CD14-positive monocyte (primary cell): ENCODE measurements at places on chromosomes 5 and 9.

GRCh38 chr5:91365498-91365897 is 17.6 kb downstream of the ARRDC3 start:
- H3K27me3 ChIP-seq: no peaks in the 10 kb centered on the region
- H3K4me1 ChIP-seq: no peaks in the 10 kb centered on the region

GRCh38 chr9:132506977-132507669 is 75.3 kb upstream of the BARHL1 start:
- DNase-seq: peak; percentile 37
- H3K36me3 ChIP-seq: no peaks in the 10 kb centered on the region
- no peak overlapping the region for H3K27ac ChIP-seq
- H3K4me1 ChIP-seq: peaks cover 13% of the 10 kb centered on the region
- no peak overlapping the region for H3K4me3 ChIP-seq
- peaks cover 7% of the 10 kb centered on the region for H3K27me3 ChIP-seq

DNA sequence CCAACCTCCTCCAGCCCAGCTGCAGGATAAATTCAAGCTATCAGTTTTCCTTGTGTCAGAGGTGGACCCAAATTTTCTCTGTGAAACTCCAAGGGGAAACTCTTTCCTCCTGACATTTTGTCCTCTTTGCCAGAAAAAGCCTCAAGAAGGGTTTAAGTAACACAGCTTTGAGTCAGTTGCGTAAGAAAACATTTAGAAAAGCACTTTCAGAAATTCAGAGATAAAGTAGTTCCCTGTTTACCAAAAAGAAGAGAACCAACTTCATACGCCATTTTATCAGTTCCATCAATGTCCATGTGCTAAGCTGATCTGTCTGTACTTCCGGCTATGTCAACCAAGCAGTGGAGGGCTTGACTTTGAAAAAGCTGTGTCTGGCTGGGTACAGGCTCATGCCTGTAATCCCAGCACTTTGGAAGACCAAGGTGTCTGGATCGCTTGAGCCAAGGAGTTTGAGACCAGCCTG is 19.9 kb upstream of the SUSD1 start:
- no peaks in the 10 kb centered on the region for H3K27me3 ChIP-seq
- peak overlapping the region; percentile 2 for H3K27ac ChIP-seq

GRCh38 chr9:36149197-36149596 is 12.7 kb downstream of the GLIPR2 start:
- peaks cover 100% of the 10 kb centered on the region for H3K4me1 ChIP-seq
- peak overlapping the region; percentile 97 for H3K27ac ChIP-seq
- peak; percentile 77 for DNase-seq
- H3K36me3 ChIP-seq: peaks cover 55% of the 10 kb centered on the region

DNA sequence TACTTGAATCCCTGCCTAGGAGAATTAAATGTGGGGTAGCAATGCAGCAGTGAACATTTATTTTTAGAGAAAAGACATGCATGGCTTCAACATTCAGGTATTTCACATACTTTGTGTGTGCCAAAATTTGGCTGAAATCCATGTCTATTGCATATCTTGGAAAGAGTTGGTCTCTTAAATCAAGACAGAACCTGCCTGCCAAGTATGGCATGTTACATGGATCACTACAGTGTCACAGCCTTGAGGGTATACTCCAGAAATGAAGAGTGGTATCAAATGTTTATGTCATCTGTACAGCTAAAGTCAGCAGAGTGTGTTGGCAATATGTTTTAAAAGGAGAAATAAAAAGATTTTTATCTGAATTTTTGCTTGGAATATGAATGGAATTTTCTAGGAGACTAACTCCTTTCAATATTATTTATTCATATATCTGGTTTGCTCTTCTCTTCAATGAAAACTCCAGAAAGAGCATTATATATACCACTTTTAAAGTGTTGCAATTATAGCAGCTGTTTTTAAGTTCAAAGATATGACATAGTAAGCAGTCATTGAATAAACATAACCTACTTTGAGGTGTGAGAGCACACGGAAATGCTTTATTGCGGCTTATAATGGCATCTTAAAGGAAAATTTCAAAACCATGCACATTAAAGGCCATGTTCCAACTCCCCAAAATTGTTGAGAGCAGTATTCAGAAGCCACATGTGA is 95.4 kb upstream of the MINAR2 start:
- DNase-seq: no peak
- H3K27me3 ChIP-seq: no peaks in the 10 kb centered on the region
- no peaks in the 10 kb centered on the region for H3K36me3 ChIP-seq
- H3K4me3 ChIP-seq: no peak overlapping the region

DNA sequence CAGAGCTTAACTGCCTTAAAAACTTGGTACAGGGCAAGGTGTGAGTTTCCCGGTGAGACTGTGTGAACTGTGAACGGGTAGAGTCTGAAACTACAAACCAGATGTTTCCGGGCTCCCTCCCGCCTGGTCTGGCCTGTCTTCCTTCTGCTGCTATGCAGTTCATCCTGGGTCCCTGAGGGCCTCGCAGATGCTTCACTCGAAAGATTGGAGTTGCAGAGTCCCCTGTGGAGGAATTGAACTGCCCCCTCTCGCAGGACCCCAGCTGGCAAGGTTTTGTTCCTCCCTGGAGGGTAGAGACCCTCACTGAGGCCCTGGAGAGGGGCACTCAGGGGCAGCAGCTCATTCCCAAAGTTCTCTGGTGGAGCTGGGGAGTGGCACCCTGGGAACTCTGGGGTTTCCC is 533 bp downstream of the DCANP1 start:
- H3K4me3 ChIP-seq: no peak overlapping the region
- no peaks in the 10 kb centered on the region for H3K27me3 ChIP-seq
- H3K27ac ChIP-seq: no peak overlapping the region
- no peak for DNase-seq

- no peaks in the 10 kb centered on the region for H3K36me3 ChIP-seq
- no peak overlapping the region for H3K27ac ChIP-seq
- H3K4me3 ChIP-seq: no peak overlapping the region
Observed at GRCh38 chr5:74570250-74570649, 70.3 kb downstream of the ENC1 start.

DNA sequence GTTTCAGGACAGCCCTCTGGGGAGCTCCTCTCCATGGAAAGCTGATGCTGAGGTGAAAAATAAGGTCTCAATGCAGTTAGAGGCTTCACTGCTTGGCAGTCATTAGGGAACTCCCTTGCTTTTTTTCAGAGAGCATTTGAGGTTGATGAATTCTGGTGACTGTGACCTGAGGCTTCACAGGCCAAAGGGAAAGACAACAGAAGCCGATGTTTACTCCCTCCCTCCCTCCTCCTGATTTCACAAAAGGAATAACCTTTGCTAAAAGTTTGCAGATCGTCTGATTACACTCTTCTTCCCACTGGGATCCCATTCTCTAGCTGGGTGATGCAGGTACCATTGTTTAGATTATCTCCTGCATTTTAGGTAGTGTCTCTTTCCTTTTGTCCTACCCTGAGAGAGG is 329.4 kb downstream of the KIF4B start:
- H3K4me1 ChIP-seq: no peaks in the 10 kb centered on the region
- H3K27ac ChIP-seq: no peak overlapping the region
- no peaks in the 10 kb centered on the region for H3K36me3 ChIP-seq
